ENCODE measurements at places on chromosomes 12 and 14.

DNA sequence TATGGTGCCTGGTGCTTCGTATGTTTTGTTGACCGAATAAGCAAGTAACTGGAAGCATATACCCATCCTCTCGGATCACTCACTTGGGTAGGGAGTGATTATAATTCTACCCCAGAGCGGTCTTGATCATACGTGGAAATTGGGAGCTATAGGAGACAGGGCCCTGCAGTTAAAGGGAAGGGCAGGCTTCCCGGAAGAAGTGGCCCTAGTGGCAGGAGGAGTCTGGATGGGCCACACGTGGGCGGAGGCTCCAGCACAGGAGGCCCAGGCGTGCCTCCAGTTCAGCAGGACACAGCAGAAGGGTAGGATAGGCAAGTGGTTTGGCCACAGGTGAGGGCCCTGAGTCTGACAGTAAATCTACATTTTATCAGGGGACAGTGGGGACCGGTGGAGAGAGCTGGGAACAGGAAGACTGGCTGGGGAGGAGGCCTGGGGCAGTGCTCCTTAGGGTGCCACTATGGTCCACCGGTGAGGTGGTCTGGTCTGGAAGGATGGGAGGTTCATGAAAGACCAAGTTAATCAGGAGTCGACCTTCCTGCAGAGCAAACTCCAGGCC lies 23.5 kb upstream of the YY1 start:
- DNase-seq: no peak

GRCh38 chr14:51663783-51664326 lies 12.1 kb downstream of the FRMD6 start:
- DNase-seq: no peak

DNA sequence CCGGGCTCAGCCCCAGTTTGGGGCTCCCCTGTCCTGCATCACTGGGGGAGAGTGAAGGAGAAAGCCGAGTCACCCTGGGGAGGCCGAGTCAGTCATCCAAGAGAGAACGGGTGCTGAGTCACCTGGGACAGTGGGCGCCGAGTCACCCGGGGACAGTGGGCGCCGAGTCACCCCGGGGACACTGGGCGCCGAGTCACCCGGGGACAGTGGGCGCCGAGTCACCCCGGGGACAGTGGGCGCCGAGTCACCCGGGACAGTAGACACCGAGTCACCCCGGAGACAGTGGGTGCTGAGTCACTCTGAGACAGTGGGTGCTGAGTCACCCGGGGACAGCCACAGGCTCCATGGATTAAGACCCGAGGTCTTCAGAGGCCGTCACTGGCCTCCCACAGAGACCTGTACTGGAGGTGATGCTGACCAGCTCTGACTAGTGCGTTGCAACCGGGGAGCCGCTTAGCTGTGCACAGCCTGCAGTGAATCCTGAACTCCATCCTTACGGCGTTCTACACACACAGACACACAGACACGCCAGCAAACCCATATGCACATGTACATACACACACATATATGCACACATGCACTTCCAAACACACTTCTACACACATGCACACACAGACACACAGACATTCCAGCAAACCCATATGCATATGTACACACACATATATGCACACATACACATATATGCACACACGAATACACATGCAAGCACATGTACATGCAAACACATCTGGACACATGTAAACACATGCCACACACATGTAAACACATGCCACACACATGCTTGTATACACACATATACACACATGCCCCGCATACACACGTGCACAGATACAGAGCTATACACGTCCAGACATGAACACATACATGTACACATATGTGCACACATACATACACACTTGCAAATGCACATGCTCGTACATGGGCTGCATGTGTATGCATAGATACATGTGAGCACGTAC lies 64.9 kb upstream of the GALNT9 start:
- DNase-seq: no peak

DNA sequence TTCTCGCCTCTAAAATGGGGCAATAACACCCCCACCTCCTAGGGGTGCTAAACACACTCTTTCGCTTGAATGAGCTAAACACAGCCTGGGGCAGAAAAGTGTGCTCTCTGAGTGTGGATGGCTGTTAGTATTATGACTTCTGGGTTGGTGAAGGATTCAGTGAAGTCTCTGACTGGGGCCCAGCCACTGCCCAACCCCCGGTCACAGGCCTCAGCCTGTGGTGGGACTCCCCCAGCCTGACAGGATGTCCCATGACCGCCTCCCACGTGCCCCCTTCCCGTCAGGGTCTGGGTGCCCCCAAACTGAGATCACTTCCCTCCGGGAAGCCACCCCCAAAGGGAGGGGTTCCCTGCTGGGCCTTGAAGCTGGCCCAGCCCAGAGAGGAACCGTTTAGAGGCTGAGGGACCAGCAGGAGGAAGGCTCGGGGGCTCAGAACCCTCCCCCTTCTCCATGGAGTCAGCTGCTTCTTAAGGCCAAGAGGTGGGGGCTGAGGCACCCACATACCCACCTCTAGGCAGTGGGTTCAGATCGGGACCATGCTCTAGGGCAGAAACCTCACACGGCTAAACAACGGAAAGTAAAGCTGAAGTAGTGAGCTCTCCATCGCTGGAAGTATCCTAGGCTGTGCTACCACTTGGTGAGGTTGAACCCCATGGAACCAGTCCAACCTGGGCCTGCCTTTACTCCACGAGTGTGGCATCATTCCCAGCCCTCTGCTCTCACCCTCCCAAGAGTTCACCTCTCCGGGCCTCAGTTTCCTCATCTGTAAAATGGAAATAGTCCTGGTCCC lies 13.8 kb downstream of the DTX1 start:
- DNase-seq: no peak

DNA sequence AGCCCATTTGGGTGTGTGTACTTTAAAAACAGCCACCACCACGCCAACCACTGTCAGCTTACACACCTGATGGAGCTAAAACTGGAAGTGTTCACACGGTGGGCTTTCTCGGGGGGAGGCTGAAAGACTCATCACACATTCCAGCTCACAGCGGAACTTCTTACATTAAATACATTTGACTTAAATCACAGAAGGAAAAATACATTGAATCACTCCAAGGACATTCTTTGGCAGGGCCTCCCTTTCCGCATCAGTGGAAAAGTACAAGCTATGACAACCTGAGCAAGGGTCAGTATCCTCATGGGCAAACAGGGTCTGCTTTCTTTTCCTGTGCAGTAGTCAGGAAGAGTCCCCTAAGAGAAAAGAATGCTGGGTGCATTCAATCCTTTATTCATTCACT lies 31.0 kb upstream of the TC2N start:
- no peak for DNase-seq

DNA sequence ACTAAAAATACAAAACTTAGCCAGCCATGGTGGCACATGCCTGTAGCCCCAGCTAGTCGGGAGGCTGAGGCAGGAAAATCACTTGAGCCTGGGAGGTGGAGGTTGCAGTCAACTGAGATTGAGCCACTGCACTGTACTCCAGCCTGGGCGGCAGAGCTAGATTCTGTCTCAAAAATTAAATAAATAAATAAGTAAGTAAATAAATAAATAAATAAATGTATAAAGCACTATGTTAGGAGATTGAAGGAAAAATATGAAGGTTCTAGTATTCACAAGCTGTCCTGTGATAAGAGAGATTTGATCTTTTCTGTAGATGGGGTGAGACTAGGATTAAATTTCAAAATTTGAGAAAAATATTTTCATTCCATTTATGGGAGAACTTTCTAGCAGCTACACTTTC lies 5.7 kb downstream of the DNAJC22 start:
- no peak for DNase-seq

- DNase-seq: no peak
Observed at GRCh38 chr12:10448236-10448635, 4.9 kb downstream of the KLRC1 start.

GRCh38 chr12:80838024-80838658 lies 99.6 kb downstream of the LIN7A start:
- DNase-seq: no peak

- DNase-seq: no peak
Observed at GRCh38 chr12:66860752-66861750, 182.2 kb upstream of the GRIP1 start.

DNA sequence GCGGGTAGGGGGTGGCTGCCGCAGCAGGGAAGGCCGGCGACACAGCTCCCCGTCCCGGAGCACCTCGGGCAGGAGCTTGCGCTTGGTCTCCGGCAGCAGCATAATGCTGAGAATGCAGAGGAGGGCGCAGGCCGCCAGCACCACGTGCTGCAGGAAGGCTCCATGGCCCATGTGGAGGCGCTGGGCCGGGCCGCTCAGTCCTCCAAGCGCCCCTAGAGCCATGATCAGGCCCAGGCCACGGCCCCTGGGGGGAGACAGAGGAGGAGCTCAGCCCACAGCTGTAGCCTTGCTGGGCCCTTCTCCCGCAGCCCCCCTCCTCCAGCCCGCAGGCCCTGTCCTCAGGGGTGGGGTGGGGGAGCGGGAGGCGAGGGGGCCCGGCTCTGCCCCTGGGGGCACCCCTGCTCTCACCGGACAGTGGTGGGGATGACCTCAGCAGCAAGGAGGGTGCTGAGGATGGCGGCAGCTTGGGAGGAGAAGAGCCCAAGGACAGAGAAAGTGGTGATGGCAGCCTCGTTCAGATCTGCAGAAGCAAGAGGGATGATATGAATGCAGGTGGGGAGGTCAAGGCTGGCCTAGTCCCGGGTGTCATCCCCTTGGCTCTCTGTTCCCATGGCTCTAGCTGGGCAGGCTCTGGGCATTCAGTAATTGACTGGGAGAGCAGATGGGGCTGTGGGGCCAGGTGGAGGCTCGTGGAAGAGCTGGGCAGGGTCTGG lies 5.8 kb downstream of the SLC22A17 start:
- DNase-seq: no peak

DNA sequence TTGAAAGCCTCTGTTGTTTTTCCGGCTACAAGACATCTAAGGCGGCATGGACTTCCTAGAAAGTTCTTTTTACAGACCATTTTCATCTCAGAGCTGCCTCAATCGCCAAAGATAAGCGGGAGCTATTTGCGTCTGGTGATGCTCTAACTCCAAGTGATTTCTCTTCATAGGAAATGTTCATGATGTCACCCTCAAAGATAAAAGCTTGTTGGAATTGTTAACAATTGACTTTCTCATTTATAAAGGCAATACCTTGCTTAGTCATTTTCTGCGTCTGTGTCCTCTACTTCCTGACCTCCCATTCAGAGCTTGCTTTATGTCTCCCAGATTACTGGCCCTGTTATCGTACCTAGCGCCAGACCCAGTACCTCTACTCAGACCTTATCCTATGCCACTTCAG lies 259.0 kb upstream of the G2E3 start:
- DNase-seq: no peak

DNA sequence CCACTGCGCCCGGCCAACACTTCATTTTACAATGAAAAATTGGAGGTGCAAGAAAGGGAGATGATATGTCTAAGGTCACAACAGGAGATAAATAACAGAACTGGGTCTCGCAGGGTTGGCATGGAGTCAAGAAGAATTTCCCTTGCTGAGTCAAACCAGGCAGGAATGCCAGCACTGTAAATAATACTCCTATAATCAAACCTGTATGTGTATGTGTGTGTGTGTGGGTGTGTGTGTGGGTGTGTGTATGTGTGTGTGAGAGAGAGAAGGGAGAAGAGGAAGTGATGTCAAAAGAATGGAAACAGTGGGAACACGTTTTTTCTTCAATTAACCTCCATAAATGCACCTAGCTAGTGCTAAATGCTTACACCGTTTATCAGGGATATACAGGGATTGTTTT lies 70.4 kb downstream of the TMEM116 start:
- no peak for DNase-seq

GRCh38 chr12:128606051-128606450 lies 217.7 kb downstream of the SLC15A4 start:
- DNase-seq: no peak

GRCh38 chr14:92373336-92373735 lies 50.4 kb downstream of the SLC24A4 start:
- no peak for DNase-seq

DNA sequence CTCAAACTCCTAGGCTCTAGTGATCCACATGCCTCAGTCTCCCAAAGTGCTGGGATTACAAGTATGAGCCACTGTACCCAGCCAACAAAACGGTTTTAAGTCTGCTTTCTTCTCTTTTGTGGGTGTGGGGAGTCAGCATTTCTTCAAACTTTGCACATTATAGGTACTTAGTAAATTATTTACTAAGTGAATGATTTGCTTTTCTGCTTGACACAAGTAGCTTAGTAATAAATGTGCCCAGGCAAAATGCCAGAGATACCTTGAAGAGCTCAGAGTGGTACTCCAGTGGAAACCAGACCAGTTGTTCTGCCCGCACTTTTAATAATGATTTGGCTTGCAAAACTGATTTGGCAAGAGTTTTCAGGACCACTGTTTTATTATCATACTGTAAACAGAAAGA lies 15.0 kb downstream of the DEPDC4 start:
- no peak for DNase-seq

- DNase-seq: no peak
Observed at GRCh38 chr12:123150744-123151456, at the start of gene PITPNM2. TSS of gene PITPNM2 (minus strand) at chr12:123151090. CDS start at chr12:123034590, 116,500 bp downstream.

DNA sequence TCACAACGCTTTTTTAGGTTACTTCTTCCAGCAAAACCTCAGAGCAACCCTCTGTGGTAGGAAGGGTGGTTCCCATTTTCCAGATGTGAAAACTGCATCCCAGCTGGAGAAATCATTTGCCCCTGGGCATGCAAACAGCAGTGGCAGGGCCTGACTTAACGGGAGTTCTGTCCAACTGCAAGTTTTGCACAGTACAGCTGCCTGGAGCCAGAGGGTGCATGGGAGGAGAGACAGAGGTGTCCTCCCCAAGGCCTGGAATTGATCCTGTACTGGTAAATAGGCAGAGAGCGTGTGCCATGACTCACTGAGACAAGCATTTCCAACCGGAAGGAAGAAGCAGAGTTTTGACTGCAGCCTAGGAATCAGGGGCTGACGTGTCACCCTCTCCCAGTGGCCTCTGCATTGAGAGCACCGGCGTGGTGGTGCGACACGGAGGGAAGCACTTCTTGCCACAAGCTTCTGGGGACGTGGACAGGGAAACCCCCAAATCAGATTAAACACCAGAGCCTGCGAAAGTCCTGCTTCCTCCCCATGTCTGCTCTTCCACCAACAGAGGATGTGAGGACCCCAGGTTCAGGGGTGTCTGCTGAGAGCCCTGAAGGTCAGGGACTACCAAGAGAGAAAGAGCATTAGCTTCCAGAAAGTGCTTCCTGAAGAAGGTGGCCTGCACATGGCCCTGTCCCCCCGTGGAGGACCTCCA lies 19.0 kb upstream of the SERPINA4 start:
- no peak for DNase-seq

DNA sequence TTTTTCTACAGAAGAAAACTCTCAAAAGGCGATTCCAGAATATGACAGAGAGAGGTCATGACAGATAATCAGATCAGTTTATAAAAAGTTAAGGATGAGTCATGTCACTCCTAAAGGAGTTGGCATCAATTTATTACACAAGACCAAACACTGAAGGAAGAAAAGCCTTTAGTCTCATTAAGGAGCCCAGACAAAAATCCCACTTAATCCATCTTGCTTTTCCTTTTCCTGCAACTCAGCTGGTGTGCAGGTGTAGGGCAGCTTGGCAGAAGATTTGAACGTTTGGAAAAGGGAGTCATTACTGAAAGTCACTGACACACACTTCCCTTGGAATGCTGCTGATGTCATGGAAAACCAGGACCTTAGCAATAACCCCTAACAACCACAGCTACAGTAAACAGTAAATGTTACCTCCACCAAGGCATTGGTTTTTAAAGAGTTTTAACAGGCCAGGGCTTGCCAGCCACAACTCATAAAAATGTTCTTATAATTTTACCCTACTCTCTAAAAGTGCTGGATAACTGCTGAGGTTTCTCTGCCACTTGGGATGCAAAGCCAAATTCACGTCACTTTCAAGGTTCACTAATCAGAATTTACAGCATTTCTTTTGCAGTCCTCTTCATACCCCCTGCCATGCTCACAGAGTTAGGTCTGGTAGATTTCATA lies 320.6 kb downstream of the RAD51B start:
- no peak for DNase-seq

GRCh38 chr14:95510804-95511203 lies 5.6 kb downstream of the SYNE3 start:
- DNase-seq: no peak

GRCh38 chr12:95643256-95643655 lies 92.0 kb upstream of the USP44 start:
- no peak for DNase-seq
